ENCODE measurements at places on chromosomes 5 and 9. TPM values are rescaled to one million over a fixed set of nuclear protein-coding genes. Genes with fewer than 3 reads are reported as not detected.

The ALDH1B1 gene
- total RNA-seq = 39.5 TPM

The PCDHGA1 gene
- 0.43 TPM for total RNA-seq

The IL3 gene
- total RNA-seq = not detected

The CATSPER3 gene
- 1.3 TPM for total RNA-seq

The ESM1 gene
- not detected for total RNA-seq

The SLC44A1 gene
- total RNA-seq = 183 TPM

The DNM1 gene
- 6.7 TPM for total RNA-seq

The TMEM215 gene
- total RNA-seq = 0.09 TPM

The CDC20B gene
- not detected for total RNA-seq

The IQGAP2 gene
- 59.7 TPM for total RNA-seq

The BAAT gene
- not detected for total RNA-seq

The POU5F2 gene
- 1.6 TPM for total RNA-seq

The ABLIM3 gene
- total RNA-seq = 4.1 TPM

The ZBED3 gene
- 7.9 TPM for total RNA-seq

The SPEF2 gene
- 6.9 TPM for total RNA-seq

The THBS4 gene
- total RNA-seq = 26.2 TPM

The MYOZ3 gene
- 0.35 TPM for total RNA-seq

The PCDHB5 gene
- 0.60 TPM for total RNA-seq

The TCF7 gene
- 4.4 TPM for total RNA-seq

The TOR1B gene
- 37.3 TPM for total RNA-seq

The ITK gene
- total RNA-seq = 2.6 TPM

The SLC6A19 gene
- 14.4 TPM for total RNA-seq

The AFAP1L1 gene
- 7.3 TPM for total RNA-seq

The GKAP1 gene
- 17.9 TPM for total RNA-seq

The HAVCR2 gene
- total RNA-seq = 5.1 TPM

The FAM120A gene
- total RNA-seq = 209 TPM

The GARIN3 gene
- not detected for total RNA-seq

The COL27A1 gene
- total RNA-seq = 13.6 TPM

The SHLD3 gene
- 3.4 TPM for total RNA-seq

The SEMA5A gene
- total RNA-seq = 33.6 TPM

The SLC45A2 gene
- total RNA-seq = 1.0 TPM

The PCDHB13 gene
- total RNA-seq = 4.3 TPM

The TMED9 gene
- total RNA-seq = 195 TPM

The MARCOL gene
- not detected for total RNA-seq

The SPATA31D4 gene
- not detected for total RNA-seq

The RAD17 gene
- total RNA-seq = 20.9 TPM

The CA9 gene
- not detected for total RNA-seq

The KCNMB1 gene
- total RNA-seq = 1.5 TPM

The DCAF12 gene
- 34.0 TPM for total RNA-seq

The S100Z gene
- 0.78 TPM for total RNA-seq

The TAF1L gene
- not detected for total RNA-seq

The OTP gene
- not detected for total RNA-seq

The ALG2 gene
- 30.5 TPM for total RNA-seq

The SVEP1 gene
- 20.4 TPM for total RNA-seq

The CCL28 gene
- total RNA-seq = 108 TPM

The GTF3C4 gene
- total RNA-seq = 16.6 TPM

The CCDC69 gene
- total RNA-seq = 23.4 TPM

The LCN15 gene
- total RNA-seq = 17.2 TPM

The PCDHB6 gene
- total RNA-seq = 0.29 TPM

The PCDHB7 gene
- total RNA-seq = 0.55 TPM

The ZNF462 gene
- total RNA-seq = 54.7 TPM

The ACOT12 gene
- total RNA-seq = not detected

All from mucosa of descending colon (tissue), 3 donors.